Liver (tissue), 10 donors: ENCODE measurements at places on chromosomes 4 and X.

DNA sequence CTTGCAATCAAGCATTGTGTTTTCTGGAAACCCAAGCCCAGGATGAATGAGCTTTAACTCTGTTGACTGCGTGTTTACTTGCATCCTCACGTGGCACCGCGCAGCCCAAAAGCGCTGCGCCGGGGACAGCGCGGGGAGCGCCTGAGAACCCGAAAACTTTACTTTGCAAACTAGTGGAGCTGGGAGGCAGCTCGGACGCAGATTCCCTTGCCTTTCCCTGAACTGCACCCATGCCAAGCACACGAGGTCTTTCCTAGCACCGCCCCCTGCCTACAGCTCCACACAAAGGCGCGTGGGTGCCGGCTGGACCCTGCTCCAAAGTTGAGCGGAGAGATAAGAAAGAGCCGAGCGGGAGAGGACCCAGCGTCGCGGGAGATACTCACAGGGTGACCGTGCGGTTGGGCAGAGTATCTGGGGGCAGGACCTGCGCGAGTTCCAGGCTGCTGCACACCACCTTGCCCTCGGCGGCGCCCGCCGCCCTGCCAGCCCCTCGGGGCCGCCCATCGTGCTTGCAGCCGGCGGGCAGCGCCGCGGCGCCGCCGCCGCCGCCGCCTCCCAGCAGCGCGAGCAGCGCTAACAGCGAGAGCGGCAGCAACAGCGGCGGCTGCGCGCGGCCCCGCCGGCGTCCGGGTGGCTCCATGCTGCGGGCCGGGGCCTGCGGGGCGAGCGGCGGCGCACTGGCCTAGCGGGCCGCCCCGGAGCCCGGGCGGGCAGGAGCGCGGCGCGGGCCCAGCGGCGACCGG, 550 bp downstream of the ADGRA3 start:
- H3K36me3 ChIP-seq: no peaks in the 10 kb centered on the region
- peak overlapping the region; percentile 84 for H3K4me3 ChIP-seq
- H3K4me1 ChIP-seq: peaks cover 5% of the 10 kb centered on the region
- no peaks in the 10 kb centered on the region for H3K27me3 ChIP-seq

DNA sequence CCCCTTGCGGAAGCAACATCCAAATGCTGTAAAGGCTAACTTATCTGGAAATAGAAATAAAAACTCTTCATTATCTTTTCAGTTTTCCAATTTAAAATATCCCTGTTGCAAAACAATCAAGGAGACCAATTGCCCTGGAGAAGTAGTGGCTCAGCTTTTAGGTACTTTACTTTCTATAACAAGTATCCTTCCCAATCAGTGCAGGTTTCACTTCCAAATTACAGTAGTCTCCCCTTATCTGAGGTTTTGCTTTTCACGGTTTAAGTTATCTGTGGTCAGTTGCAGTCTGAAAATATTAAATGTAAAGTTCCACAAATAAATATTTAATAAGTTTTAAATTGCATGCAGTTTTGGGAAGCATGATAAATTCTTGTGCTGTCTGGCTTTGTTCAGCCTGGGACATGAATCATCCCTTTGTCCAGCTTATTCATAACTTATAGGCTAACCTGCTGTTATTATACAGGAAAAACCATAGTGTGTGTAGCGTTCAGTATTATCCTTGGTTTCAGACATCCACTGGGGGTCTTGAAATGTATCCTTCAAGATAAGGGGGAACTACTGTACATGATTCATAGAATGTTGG, 973.1 kb upstream of the GRID2 start:
- H3K4me1 ChIP-seq: no peaks in the 10 kb centered on the region
- no peak overlapping the region for H3K27ac ChIP-seq
- H3K27me3 ChIP-seq: no peaks in the 10 kb centered on the region
- H3K36me3 ChIP-seq: no peaks in the 10 kb centered on the region
- DNase-seq: no peak

- H3K4me3 ChIP-seq: no peak overlapping the region
- no peaks in the 10 kb centered on the region for H3K4me1 ChIP-seq
- no peak for DNase-seq
- no peaks in the 10 kb centered on the region for H3K36me3 ChIP-seq
- no peaks in the 10 kb centered on the region for H3K27me3 ChIP-seq
- H3K27ac ChIP-seq: no peak overlapping the region
Measured at GRCh38 chr4:54823616-54824015, 165.9 kb downstream of the KIT start.

- H3K4me1 ChIP-seq: no peaks in the 10 kb centered on the region
- H3K4me3 ChIP-seq: no peak overlapping the region
- no peak for DNase-seq
- H3K27me3 ChIP-seq: no peaks in the 10 kb centered on the region
- H3K36me3 ChIP-seq: no peaks in the 10 kb centered on the region
- no peak overlapping the region for H3K27ac ChIP-seq
Measured at GRCh38 chr4:183492791-183493222, 12.1 kb upstream of the ING2 start.

- no peaks in the 10 kb centered on the region for H3K36me3 ChIP-seq
- no peak overlapping the region for H3K27ac ChIP-seq
- no peak overlapping the region for H3K4me3 ChIP-seq
Measured at GRCh38 chrX:128653524-128654060, 601.4 kb upstream of the ACTRT1 start.

DNA sequence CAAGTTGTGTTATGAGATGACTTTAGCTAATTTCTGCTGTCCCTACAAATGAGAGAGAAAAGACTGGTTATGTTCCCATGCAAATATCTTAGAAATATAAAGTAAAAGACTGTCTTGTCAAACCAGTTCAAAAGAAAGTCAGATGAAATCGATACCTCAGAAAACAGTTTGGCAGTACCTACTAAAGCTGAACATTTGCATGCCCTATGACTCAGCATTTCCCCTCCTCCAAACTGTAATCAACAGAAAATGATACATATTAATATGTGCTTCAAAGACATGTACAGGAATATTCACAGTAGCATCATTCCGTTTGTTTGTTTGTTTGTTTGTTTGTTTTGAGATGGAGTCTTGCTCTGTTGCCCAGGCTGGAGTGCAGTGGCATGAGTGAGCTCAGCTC, 90.3 kb downstream of the ARX start:
- H3K27ac ChIP-seq: no peak overlapping the region
- H3K36me3 ChIP-seq: no peaks in the 10 kb centered on the region
- no peaks in the 10 kb centered on the region for H3K27me3 ChIP-seq
- no peak overlapping the region for H3K4me3 ChIP-seq
- no peaks in the 10 kb centered on the region for H3K4me1 ChIP-seq

- no peaks in the 10 kb centered on the region for H3K4me1 ChIP-seq
- DNase-seq: no peak
- H3K4me3 ChIP-seq: no peak overlapping the region
- H3K27me3 ChIP-seq: no peaks in the 10 kb centered on the region
- H3K27ac ChIP-seq: no peak overlapping the region
Measured at GRCh38 chr4:141464366-141464765, 172.0 kb upstream of the IL15 start.

GRCh38 chr4:617644-618641, 7.4 kb upstream of the PDE6B start:
- H3K4me1 ChIP-seq: no peaks in the 10 kb centered on the region
- DNase-seq: no peak
- H3K27ac ChIP-seq: no peak overlapping the region
- no peaks in the 10 kb centered on the region for H3K36me3 ChIP-seq
- H3K27me3 ChIP-seq: no peaks in the 10 kb centered on the region

DNA sequence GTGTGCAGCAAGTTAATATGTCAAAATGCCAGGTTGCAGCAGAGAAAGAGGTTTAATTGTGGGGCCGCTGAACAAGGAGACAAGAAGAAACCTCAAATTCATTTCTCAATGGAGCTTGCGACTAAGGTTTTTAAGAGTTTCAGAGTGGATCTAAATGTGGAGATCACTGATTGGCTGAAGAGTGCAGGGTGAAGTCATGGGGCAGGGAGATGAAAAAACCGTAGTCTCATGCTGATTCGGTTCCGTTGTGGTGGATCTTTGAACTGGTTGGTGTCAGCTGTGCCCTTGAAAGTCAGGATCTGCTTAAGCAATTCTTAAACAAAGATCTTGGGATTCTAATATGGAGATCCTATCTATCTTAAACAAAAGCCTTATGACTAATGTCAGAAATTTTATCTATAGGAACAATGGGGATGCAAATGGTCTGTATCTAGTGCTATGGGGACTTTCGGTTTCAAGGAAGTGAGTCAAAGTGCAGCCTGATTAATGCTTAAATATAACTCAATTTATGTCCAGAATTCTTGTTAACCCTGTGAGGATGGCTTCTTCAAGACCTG, 173.9 kb upstream of the CENPE start:
- H3K4me3 ChIP-seq: no peak overlapping the region
- H3K36me3 ChIP-seq: no peaks in the 10 kb centered on the region
- H3K27me3 ChIP-seq: no peaks in the 10 kb centered on the region
- no peak for DNase-seq
- no peak overlapping the region for H3K27ac ChIP-seq

GRCh38 chr4:138859254-138859653, 156.3 kb upstream of the NOCT start:
- no peak for DNase-seq
- H3K4me3 ChIP-seq: no peak overlapping the region
- H3K27ac ChIP-seq: no peak overlapping the region
- peaks cover under 1% of the 10 kb centered on the region for H3K4me1 ChIP-seq

DNA sequence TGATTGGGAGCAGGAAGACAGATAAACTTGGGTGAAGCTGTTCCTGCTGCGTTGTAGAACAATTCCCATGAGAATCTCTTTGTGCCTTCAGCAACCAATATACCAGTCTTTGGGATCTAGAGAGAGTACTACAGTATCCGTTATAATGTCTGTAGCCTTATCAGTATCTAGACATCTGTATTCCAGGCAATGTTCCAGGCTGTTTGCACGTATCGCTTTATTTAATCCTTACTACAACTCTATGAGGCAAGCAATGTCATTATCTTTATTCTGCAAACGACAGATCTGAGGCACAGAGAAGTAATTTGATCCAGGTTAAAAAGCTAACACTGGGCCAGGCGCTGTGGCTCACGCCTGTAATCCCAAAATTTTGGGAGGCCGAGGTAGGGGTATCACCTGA, 251.6 kb downstream of the ARHGAP24 start:
- no peaks in the 10 kb centered on the region for H3K27me3 ChIP-seq
- peaks cover 13% of the 10 kb centered on the region for H3K4me1 ChIP-seq
- no peak overlapping the region for H3K4me3 ChIP-seq
- H3K36me3 ChIP-seq: no peaks in the 10 kb centered on the region

DNA sequence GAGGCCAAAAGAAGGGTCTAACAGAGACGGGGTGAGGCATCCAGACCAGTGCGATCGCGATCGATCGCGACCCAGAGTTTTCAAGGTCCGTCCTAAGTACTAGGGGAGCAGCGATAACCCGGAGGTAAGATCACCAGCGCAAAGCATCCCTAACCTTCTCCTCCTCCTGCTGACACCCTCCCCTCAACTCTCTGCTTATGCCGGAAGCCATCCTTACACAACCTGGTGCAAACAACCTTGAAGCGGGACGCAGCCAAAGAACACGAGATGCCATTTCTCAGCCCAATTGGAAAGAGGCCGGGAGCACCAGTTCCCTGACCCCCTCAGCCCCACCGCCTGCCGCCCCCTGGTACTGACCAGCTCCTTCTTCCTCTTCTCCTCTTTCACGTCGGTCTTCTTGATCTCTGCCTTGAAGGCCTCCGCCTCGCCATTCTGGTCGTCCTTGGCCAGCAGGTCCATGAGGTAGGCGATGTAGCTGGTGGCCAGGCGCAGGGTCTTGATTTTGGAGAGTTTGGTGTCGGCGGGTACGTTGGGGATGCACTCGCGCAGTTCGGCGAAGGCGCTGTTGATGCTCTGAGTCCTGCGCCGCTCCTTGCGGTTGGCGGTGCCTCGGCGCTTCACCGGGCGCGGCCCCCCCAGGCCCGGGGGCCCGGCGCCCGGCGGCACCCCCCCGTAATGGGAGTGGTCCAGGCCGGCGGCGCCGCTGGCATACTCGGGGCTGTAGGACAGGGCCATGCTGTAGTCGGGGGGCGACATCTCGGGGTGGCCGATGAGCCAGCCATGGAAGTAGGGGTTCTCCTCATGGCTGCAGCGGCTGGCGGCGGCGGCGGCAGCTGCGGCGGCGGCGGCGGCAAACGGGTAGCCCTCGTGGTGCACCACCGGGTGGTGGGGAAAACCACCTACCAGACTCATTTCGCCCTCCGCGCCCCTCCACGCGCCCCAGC, 1.4 kb downstream of the HAND2 start:
- H3K36me3 ChIP-seq: no peaks in the 10 kb centered on the region
- DNase-seq: no peak
- H3K4me3 ChIP-seq: peak overlapping the region; percentile 45
- H3K4me1 ChIP-seq: peaks cover 13% of the 10 kb centered on the region

DNA sequence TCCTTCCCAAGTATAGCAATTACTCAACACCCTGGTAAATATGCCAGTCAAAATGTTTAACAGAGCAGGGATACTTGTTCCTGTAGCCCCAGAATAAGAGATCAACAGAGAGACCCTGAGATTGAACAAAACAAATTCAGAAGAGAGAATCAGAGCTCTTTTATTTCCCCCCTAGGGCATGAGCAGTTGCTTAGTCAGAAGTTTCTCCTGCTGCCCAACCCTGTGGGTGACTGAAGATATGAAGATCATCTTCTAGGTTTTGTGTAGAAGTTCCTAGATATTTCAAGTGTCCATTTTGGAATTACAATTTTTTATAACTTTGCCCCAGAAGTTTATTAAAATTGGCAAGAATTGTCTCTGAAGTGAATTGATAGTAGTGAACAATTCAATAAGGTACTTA, 59.1 kb upstream of the RXFP1 start:
- H3K4me1 ChIP-seq: no peaks in the 10 kb centered on the region
- DNase-seq: no peak
- H3K27me3 ChIP-seq: no peaks in the 10 kb centered on the region
- H3K27ac ChIP-seq: no peak overlapping the region
- no peak overlapping the region for H3K4me3 ChIP-seq

DNA sequence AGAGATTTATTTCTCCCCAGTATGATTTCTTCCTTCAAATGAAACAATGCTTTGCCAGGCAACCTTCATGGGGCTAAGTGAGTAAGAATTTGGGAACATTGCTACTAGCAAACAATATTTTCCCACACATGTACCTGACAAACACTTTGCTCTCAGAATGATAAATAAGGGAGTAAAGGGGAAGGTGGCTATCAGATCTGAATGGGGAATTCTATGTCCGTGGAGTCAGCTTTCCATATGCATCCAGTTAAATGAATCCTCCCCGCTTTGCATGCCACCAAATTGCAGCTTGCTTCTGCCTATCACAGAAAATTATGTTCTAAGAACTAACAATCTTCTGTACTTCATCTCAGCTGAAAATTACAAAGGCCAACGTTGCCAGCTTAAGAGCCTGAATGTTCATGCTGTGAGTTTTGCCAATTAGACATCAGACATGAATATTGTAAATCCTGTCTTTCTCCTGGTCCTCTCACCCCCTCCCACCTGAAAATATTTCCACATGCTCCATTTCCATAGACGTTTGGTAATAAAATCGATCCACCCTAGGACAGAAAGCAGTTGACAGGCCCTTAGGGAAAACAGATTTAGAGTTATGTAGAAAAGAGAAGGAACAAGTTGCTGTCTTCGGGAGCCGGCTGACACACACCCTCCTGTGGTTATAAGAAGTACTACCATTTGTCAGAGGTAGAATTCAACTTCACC, 6.3 kb downstream of the MEPE start:
- H3K4me1 ChIP-seq: no peaks in the 10 kb centered on the region
- H3K4me3 ChIP-seq: no peak overlapping the region
- H3K36me3 ChIP-seq: no peaks in the 10 kb centered on the region
- H3K27me3 ChIP-seq: no peaks in the 10 kb centered on the region
